Left colon (tissue), 2 donors: ENCODE measurements at places on chromosomes 16 and 17.

DNA sequence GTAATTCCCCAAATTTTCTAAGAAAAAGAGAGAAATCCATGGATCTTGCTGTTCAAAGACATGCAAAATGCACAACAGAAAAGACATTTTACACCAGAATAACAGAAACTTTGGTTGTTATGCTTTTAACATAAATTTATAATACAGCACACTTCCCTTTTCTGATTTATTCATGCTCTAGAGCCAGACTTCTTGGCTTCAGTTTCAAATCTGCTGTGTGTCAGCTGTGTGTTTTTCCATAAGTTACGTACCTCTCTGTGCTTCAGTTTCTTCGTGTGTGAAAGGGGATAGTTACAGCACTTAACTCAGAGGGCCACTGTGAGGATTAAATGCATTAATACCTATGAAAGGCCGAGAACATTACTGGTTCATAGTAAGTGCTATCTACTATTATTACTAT lies 6.8 kb upstream of the CCL3L1 start:
- DNase-seq = no peak

GRCh38 chr16:49912721-49913120 lies 56.8 kb upstream of the ZNF423 start:
- no peak for DNase-seq

DNA sequence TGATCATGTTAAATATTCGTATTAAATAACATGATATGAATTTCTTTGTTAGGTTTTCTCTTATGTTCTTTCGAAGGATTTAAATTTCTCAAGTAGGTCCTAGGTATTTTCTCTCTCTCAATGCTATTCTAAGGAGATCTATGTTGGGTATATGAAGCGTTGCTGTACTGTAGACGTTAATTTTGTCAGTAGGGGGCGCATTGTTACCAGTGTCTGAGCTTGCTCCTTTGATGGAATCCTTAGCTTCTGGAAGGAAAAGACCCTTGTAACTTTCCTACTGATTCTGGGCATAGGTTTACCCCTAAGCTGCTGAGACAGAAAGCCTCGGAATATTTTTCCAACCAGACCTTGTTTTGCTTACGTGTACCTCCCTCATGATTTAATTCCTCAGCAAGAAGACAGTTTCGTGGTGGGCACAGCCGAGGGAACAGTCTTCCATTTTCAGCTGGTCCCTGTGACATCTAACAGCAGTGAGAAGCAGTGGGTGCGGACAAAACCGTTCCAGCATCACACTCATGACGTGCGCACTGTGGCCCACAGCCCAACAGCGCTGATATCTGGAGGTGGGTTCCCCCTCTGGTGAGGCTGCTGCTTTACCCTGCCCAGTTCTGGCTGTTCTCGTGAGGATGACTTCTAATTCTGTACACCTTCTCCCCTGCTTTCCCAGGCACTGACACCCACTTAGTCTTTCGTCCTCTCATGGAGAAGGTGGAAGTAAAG lies 17.9 kb downstream of the UTP4 start:
- DNase-seq = no peak

DNA sequence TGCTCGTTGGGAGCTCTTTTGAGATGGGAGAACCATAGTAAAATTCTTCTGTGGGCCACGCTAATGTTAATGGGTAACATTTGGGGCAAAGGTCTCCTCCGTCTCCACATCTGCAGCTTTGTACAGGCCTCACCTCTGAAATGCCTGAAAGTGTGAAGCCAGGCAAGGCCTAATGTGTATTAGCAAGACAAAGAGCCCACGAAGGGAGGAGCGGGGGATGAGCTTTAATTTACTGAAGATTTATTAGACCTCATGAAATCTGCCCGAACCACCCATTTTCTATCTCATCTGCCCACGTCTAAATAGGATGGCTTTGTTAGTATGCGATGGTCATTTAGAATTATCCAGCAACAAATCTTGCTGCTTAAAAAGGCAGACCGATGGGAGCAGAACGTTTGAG lies 408.9 kb downstream of the PMP22 start:
- no peak for DNase-seq

- DNase-seq = no peak
Observed at GRCh38 chr17:32660496-32660985, 173.7 kb downstream of the CDK5R1 start.

- DNase-seq = no peak
Observed at GRCh38 chr16:19883296-19883965, 1.2 kb downstream of the GPRC5B start.

DNA sequence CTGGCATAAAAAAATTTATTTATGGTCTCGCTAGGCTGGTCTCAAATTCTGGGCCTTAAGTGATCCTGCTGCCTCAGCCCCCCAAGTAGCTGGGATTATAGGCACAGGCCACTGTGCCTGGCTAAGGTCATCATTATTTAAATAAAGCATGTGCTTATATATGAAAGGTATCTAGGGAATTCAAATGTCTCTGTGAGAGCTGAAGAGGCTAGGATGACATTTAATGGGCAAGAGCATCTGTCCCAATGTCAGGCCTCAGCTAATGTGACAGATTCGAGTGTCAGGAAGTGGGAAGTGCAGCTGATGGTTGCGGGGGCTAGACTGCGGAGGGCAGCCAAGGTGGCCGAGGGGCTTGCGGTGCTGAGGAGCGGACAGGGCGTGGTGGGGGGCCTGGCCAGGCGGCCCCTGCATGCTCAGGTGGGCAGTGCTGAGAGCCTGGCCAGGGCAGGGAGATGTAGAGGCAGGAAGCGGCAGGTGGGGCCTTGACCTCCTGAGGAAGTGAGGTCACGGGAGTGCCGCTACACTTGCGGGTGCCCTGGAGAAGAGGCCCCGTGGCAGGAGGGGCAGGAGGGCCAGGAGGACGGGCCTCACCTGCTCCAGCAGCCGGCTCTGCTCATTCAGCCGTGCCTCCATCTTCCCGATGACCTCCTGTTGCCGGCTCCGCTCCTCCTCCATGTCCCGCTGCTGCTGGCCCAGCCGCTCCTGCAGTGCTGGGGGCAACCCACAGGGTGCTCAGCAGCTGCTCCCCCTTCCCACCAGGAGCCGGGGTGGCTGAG lies 12.6 kb upstream of the MRPL38 start:
- DNase-seq = no peak

GRCh38 chr16:88352261-88353200 lies 30.2 kb upstream of the ZNF469 start:
- no peak for DNase-seq

DNA sequence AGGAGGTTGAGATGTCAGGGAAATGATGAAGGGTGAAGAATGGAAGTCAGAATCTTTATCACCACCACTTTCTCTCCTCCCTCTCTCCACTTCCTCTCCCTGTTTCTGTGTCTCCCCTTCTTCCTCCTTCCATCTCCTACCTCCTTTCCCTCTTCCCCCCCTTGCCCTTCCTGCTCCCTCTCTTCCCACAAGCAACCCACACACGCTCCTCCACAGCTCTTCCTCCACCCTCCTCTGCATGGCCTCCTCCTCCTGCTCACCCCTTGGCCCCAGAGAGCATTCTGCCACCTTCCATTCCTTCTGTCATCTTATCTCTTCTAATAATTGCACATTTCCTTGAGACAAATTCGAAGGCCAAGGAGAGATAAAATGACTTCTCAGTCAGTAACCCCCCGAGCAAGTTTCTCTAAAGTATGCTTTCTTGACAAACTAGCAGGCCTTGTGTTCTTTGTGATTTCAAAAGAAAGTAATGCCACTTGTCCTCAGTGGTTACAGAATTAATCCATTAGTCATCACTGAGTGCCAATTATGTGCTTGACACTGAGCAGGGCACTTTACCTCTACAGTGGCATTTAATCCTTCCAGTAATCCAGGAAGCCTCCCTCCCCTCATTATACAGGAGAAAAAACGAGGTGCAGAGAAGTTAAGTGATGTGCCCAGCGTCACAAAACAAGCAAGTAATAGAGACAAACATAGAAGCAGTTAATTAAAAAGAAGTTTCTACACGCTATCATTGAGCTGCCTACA lies 72.3 kb upstream of the CCL1 start:
- DNase-seq = no peak

- no peak for DNase-seq
Observed at GRCh38 chr16:21940570-21940969, 12.6 kb upstream of the UQCRC2 start.

DNA sequence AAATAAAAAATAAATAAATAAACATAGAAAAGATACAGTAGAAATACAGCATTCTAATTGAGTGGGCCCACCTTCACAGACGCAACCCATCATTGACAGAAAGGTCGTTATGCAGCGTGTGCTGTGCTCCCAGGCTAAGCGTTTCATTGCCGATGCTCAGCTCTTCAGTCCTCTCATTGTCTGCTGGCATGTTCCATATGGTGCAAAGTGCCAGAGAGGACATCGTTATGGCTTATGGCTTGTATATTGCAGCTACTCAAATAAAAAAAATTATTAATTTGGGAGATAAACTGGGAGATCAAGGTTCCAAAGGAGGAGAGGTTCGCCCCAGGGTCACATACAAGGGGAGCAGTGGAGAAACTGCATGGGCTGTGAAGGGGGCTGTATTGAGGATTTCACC lies 11.3 kb upstream of the UBALD2 start:
- no peak for DNase-seq

DNA sequence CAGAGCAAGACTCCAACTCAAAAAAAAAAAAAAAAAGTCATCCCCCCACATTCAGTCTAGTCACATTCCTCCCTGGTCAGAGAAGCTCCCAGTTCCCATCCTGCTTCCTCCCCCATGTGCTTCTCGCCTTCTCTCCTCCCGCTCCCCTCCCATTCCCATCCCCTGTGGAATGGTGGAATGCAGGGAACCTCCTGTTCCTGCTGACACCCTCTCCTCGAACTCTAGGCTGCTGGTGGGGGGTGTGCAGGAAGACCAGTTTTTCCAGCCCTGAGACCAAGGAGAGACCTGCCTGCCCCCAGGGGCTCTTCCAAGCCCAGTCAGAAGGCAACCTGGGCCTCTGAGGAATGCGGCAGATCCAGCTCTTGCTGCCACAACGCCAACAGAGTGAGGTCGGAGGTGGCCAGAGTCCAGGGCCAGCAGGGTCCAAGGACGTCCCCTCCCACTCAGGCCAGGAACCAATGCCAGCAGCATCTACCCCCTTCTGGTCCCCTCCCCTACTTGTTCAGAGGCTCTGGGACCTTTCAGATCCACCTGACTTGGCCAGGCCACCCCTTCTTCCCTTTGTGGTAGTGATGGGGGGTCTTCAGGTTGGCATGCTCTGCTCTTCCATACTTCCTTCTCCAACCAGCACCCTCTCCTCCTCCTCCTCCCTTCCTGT lies 39.3 kb upstream of the TAC4 start:
- no peak for DNase-seq

DNA sequence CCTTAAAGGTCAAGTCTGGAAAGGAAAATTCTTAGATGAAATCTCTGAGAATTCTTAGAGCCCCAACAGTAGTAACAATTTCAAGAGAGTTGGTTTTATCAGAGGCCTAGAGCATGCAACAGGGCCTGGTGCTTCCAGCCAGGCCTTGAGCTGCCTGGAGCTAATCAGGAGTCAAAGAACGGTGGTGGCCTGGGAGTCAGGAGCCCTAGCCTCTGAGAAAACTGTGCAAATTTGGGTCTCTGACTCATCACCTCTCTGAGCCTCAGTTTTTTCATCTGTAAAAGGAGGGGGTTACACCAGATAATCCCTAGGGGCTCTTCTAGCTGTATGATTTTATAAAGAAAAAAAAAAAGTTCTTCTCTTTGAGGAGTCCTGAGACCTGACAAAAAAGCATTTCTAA lies 227.3 kb upstream of the RPL38 start:
- DNase-seq = no peak

DNA sequence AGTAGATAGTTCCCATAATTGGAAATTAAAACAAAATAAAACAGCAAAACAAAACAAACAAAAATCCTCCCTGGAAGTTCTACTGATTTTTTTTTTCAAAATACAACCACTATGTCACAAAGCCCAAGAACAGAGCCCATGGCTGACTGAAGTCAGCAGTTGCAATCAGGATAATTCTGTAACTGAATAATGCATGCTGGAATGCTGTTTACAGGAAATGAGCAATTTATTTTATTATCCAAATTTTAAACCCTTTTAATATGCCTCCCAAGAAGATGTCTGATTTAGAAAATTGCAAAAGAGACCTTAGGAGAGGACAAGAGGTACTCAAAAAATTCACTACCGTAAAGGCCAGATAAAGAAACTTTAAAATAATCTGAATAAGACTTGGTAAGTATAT lies 578.2 kb downstream of the TOX3 start:
- DNase-seq = no peak

DNA sequence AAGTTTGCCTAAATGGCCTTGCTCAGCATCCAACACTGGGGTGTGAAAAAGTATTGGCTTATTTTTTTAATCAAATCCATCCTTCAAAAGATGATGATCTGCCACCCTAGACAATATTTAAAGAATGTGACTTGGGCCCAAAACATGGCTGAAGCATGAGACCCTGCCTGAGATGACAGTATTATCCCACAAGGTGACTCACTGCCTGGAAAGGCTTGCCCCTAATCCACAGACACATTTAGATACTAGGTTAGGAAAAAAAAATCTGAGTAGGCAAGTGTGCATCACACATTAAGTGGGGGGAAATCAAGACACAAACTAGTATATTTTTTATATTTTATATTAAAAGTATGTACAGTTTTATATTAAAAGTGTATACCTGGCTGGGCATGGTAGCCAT lies 38.4 kb downstream of the TOM1L2 start:
- DNase-seq = no peak

DNA sequence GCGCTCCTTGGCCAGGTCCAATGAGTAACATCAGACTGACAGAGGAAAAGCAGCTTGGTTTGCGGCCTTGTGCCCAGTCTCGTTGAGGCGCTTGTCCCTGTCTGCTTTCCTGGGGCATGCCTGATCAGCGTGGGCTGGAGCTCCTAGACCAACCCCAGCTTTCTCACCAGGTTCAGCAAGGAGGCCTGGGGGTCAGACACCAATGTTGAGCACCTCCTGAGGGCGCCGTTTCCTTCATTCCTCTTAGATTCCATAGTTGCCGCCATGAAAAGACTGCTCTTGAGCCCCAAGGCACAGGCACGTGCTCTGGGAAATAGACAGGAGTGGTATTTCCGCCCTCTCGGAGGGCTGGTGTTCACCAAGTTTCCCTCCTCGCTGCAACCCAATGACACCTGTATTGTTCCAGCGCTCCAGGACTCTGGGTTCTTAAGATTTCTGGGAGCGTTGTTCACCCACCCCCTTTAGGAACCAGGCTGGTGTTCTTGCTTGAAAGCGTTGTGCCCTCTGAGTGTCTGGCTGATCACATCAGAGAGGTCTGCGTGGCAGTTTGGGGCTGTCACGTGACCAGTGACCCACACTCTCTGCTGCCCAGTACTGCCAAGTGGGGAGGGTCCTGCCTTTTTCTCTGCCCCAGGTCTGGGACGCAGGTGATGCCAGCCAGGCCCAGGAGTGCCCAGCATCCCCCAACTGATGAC lies 18.0 kb downstream of the KCTD2 start:
- no peak for DNase-seq

DNA sequence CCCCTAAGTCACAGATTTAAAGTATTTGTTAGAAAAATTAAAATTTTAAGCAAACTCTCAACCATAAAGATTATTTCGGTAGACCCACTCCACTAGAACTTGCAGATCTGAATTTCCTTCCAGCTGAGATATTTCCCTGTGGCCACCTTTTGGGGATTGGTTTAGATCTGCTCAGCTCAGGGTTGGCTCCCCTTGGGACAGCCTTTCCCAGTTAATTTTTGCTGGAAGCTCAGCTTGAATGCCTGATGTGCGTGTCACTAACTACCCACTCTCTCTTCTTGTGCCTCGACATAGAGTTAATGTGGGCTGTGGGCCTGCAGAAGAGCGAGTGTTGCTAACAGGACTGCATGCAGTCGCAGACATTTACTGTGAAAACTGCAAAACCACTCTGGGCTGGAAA lies 57.6 kb downstream of the YPEL2 start:
- no peak for DNase-seq
